ENCODE measurements at places on chromosomes 1 and 21.

GRCh38 chr1:160069460-160070231, at the start of gene KCNJ10:
TSS of gene KCNJ10 (minus strand) at chr1:160070160. CDS start at chr1:160042532, 27,628 bp downstream.
- DNase-seq, result no peak

- DNase-seq, result no peak
Observed at GRCh38 chr1:186672131-186672530, 8.1 kb downstream of the PTGS2 start.

- DNase-seq, result no peak
Observed at GRCh38 chr21:17101696-17102095, 411.1 kb upstream of the CXADR start.

GRCh38 chr1:158286941-158287346, 2.8 kb upstream of the CD1C start:
- no peak for DNase-seq

GRCh38 chr1:111565968-111566367, 53.6 kb upstream of the RAP1A start:
- no peak for DNase-seq

GRCh38 chr1:197083474-197083873, 16.4 kb upstream of the F13B start:
- no peak for DNase-seq

- no peak for DNase-seq
Observed at GRCh38 chr1:98497497-98497896, 164.0 kb upstream of the SNX7 start.

- no peak for DNase-seq
Observed at GRCh38 chr1:93275634-93276295, 69.9 kb upstream of the DR1 start.

- DNase-seq, result no peak
Observed at GRCh38 chr21:29639366-29640079, 300.3 kb downstream of the GRIK1 start.

DNA sequence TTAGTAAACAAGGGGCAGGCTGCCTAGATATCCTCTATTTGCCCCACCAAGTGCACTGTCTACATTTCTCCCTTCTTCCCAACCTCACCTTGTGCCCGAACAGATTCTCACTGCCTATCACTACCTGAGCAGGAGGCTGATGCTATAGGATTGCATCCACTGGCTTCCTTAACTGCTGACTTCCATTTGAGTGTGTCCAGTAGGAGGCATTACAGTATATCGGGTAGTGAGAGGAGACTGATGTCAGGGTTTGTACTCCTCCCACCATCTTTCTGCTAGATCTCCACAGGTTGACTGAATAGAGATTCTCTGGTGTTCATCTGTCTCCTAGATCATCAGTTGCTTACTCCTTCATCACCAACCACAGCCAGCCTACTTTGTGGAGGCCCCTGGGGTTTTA, 796.3 kb downstream of the LRRIQ3 start:
- no peak for DNase-seq
